ENCODE measurements at places on chromosomes 2 and 18.

GRCh38 chr2:142741764-142742269, 135.6 kb upstream of the KYNU start:
- DNase-seq: no peak

DNA sequence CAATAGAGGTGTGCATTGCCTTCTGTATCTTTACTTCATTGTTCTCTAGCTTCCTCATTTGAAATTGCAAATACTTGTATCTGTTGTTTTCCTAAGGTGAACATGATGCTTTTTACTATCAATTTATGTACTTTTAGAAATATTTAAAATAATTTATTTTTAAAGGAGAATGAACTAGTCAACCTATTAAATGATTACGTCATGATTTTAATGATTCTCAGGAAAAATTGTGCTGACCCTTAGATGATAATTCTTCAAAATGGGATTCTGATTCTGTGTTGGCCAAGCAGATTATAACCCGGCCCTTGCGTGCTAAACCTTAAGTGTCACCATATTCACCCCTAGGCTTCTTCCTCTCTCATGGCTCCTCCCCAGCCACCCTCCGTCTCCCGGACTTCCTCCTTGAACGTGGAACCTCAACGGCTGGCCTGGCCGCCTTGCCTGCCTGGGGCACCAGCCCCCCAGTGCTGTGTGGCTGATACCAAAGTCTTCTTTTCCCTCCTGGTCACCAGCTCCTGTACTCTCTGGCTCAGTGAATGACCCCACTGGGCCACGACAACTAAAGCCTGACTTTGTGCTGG, 292.0 kb downstream of the GBX2 start:
- DNase-seq: no peak

DNA sequence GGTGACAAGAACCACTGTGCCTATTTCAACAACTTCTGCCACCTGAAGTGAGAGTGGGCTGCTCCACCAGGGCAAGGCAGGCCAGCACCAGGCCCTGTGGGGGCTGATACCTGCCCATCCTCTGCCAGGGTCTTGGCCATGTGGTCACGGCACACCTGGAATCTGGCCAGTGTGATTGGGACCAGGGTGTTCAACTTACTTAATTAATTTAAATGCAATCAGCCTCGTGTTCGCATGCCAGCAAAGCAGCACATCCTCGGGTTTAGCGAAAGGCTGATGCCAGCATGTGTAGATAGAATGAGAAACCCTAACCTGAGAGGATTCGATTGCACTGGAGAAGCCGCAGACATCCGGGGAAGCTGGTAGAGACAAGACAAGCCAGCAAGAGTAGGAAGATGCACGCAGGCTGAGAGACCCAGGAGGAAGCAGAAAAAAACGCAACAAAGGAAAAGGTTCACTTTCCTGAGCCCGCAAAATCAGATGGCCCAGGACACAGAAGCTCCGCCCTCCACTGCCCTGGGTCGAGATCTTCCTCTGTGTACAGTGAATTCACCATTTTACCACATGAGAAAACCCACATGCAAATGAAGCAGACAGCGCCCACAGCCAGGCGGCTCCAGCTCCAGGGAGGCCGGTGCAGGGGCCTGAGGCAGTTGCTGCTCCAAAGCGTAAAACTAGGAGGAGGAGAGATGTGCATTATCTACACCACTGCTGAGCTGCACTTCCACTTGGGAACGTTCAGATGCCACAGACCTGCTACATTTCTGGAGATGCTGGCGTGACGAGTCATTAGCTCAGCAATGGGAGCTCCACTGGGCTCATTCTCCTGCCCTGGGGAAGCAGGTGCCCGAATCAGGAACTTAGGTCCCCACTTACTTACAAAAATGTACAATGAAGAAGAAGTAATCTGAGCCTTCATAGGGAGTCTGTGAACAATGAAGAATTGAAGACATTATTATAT, 92.1 kb downstream of the TMEM18 start:
- DNase-seq: no peak

DNA sequence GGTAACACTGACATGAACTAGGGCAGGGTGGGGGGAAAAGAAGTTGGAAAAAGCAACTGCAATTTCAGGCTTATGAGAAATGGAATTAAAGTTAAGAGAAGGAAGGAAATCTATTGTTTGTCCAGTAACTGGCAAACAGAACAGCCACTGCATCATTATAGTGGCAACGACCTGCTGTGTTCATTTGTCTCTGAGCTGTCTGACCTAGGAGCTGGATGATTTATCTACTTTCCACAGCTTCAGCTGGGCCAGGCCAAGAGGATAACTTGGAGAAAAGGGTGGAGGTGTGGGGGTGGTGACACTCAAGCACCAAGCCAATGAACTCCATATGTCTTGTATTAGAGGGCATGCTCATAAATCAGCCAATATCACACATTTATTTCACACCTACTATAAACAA, 291.5 kb upstream of the KLHL29 start:
- peak; percentile 49 for DNase-seq

- DNase-seq: no peak
Measured at GRCh38 chr2:55766947-55767346, 73.3 kb upstream of the PNPT1 start.

GRCh38 chr2:33426666-33427231, 49.7 kb upstream of the RASGRP3 start:
- no peak for DNase-seq

DNA sequence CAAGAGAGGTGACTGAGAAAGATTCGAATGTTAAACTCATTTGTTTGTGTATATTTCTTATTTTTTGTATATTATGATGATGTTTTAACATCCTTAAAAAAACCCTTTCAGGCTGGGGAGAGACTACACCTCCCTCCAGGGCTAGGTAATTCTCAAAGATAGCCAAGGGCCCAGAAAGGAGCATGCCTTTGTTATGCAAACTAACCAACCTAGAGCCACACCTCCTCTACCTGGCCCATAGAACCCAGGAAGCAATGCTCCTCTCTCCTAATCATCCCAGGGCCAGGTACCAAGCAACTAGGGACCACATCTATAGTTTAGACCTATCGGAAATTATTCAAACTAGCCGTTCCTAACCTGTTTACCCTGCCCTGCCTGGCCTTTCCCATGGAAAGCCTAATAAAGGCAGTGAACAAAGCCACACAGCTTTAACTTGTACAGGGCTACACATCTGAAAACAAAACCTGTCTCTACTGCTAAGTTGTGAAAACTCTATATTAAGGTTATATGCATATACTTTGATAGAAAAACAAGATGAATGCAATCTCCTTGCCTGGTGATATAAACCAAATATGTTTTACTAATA, 79.7 kb downstream of the COLEC12 start:
- no peak for DNase-seq

DNA sequence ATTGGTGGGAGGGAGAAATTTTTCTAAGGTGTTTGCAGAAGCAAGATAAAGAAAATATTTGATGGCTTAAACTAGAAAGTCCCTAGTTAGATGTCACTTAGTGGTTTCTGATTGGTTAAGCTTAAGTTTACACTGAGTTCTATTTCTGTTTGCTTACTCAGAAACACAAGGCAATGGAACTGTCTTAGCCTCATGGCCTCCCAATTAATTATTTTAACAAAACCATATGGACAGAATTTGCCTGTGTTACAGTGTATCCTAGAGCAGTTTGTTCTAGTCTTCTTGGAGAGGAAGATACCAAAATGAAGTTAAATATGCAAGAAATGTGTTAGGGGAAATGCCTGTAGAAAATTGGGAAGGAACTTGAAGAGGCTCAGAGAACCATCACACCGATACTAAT, 4.6 kb upstream of the IMPACT start:
- no peak for DNase-seq

- no peak for DNase-seq
Measured at GRCh38 chr2:67674668-67675067, 277.5 kb downstream of the ETAA1 start.

- no peak for DNase-seq
Measured at GRCh38 chr2:71220743-71221142, 6.2 kb downstream of the PAIP2B start.

DNA sequence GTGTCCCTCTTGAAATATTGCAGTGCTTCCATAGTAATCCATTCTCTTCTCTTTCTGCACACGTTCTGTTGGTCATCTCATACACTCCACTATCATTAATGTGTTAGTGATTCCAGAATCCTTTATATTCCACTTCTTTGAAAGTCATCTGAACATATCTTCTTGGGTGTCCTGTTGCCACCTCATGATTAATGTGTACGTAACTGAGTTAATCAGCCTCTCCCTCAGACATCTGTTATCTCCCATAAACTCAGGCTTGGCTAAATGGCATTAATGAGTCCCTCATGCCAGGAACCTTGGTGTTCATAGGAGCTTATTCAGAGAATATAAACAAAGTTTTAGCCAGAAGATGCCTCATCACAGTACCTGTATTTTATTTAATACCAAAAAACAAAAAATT, 126.4 kb downstream of the NCOA1 start:
- no peak for DNase-seq

DNA sequence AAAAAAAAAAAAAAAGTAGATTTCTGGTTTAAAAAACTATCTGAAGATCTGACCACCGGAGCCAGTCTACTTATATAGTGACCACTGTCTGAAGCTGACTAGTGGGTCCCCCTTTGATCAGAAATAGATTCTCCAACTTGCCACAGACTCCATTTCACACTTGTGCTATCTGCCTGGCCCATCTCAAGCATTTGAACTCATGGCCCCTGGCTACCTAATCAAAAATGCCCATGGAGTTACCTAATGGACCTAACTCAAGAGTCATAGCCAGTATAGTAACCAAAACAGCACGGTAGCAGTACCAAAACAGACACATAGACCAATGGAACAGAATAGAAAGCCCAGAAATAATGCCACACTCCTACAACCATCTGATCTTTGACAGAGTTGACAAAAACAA, 17.0 kb upstream of the ATL2 start:
- no peak for DNase-seq

All from NCI-H510A treated with DMSO at 0.1 percent for 48 hours (cell line).